ENCODE measurements at places on chromosomes 6 and 20.

GRCh38 chr6:25454136-25454535, 175.0 kb downstream of the CARMIL1 start:
- DNase-seq: peak; percentile 48

GRCh38 chr6:128491610-128492206, 28.7 kb downstream of the PTPRK start:
- no peak for DNase-seq

- no peak for DNase-seq
These were observed 1.2 kb downstream of the TCFL5 start for GRCh38 chr20:62860391-62860923.

GRCh38 chr6:45187836-45188235, 140.3 kb upstream of the RUNX2 start:
- DNase-seq: peak; percentile 59

GRCh38 chr6:91088515-91088914, 501.6 kb upstream of the MAP3K7 start:
- DNase-seq: no peak

DNA sequence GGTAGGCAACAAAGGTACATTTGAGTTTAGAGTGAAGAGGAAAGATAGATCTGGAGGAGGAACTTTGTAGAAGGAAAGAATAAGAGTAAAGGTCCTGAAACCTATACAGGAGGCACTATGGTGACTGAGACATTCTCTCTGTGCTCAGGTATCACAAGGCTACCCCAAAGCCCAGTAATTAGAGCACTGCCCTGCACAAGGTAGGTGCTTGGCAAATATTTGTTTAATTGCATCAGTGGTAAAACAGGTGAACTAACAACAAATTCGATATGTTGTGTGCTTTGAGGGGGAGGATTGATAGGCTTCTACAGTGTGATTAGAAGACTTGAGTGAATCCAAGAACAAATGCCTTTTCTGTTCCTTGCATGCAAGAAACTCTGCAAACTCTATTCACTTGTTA, 6.8 kb upstream of the TSHZ2 start:
- DNase-seq: no peak

- no peak for DNase-seq
These were observed 57.7 kb downstream of the PXDC1 start for GRCh38 chr6:3693831-3694230.

- DNase-seq: no peak
These were observed 96.0 kb downstream of the EYA2 start for GRCh38 chr20:46990596-46991104.

DNA sequence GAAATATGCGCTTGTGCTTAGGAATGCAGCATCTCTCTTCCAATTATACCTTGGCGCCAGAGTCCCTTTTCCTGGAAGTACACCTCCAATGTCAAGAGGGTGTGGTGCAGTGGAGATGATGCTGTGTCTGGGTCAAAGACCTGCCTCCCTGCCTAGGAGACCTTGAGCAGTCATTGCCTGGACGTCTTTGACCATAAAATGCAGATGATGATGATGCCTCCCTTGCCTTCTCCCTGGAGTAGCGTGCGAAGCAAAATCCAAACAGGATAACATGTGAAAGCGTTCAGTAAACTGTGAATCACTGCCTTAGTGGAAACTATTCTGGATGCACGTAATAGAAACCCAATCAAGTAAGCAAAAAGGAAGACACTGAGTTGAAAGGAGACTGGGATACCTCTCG, 97.4 kb upstream of the ARMC2 start:
- no peak for DNase-seq

DNA sequence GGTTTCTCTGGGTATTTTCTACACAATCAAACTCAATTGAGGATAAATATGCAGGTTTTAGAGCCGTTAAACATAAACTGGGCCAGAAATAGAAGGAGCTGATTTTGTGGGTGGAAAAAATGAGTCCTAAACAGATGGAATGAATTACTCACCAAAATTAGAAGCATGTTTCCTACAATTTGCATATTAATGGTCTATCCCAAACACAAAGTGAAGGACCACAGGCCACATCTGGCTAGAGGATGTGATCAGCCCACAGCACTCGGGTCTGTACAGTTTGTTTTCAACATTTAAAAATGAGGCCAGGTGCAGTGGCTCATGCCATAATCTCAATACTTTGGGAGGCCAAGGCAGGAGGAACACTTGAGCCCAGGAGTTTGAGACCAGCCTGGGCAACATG, 296.3 kb downstream of the PREX1 start:
- DNase-seq: no peak

DNA sequence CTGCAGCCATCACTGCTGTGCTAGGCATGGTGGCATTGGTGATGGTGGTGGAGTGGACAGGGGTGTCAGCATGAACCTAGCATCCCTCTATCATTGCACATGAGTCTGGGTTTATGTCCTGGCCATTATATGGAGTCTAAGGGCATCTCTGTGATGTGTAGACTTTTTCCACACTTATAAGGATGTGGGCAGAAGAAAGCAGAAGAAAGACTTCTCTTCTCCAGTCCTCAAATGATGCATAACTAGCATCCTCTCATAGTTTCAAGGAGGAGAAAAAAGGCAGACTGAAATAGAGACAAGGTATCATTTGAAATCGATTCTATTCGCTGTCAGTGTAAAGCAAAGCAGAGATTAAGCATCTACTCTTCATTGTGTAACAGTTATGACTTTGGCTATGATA, 140.0 kb upstream of the ATXN1 start:
- peak; percentile 59 for DNase-seq

GRCh38 chr6:11992086-11992485, 20.0 kb upstream of the HIVEP1 start:
- no peak for DNase-seq

GRCh38 chr6:82906951-82907350, 158.7 kb downstream of the UBE3D start:
- DNase-seq: no peak

- no peak for DNase-seq
These were observed 26.2 kb downstream of the RIPOR2 start for GRCh38 chr6:24909241-24910216.

DNA sequence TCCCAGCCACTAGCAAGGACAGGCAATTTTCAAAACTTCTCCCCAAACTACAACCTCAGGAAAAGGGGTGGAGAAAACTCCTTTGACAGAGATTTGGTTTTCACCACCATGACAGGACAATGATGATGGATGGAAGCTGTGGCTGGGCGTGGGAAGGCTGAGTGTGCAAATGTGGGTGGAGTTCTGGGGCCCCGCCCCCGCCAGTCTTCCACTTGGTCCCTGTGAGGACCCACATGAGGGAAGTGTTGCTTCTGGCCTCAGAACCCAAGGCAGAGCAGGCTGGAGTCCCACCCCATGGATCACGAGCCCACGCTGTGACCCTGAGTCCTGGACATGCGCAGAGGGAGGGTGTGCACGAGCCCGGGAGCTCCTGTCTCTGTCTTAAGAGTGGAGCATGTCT, 21.5 kb upstream of the MRGBP start:
- DNase-seq: peak; percentile 46

GRCh38 chr6:1394514-1395463, 5.4 kb downstream of the FOXF2 start:
- DNase-seq: no peak

DNA sequence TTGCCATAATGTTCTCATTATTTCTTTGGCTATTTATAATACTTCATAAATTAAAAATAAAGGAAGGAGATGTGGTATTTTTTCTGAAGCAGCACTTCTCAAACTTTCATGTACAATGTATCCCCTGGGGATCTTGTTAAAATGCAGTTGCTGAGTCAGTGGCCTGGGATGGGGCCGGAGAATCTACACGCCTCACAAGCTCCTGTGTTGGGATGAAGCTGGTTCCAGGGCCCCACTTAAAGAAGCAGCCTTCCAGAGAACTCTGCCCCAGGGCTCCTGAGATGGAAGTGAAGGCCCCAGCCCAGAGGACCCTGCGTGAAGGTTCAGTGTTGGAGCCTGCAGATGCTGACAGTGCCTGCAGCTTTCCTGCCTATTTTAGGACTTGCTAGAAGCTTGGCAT, 40.1 kb upstream of the SLC23A2 start:
- DNase-seq: no peak

GRCh38 chr6:138310821-138311220, 66.9 kb upstream of the SMIM28 start:
- DNase-seq: no peak

GRCh38 chr6:24761193-24761835, 13.4 kb upstream of the GMNN start:
- DNase-seq: no peak

DNA sequence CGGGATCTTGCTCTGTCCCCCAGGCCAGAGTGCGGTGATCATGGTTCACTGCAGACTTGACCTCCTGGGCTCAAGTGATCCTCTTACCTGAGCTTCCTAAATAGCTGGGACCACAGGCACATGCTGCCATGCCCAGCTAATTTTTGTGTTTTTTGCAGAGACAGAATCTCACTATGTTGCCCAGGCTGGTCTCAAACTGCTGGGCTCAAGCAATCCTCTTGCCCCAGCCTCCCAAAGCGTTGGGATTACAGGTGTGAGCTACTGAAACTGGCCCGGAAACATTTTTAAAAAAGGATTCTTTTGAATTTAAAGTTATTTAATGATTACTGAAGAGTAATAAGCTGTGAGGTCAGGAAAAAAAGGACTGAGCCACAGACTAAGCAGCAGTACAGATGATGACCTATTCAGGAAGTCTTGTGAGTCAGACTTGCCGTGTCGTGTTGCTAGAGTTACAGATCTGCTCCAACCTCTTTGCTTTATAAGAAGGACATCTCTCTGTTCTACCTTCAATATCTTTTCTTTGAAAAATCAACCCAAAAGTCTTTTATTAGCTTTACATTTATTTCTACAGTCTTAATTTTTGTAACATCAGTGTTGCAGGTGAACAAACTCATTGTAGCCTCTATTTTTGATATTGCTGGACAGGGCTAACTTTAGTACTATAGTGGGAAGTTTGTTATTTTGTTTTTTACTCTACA, 108.7 kb downstream of the NCOA3 start:
- DNase-seq: peak; percentile 84

GRCh38 chr6:154542747-154543146, 32.3 kb upstream of the CNKSR3 start:
- DNase-seq: no peak

DNA sequence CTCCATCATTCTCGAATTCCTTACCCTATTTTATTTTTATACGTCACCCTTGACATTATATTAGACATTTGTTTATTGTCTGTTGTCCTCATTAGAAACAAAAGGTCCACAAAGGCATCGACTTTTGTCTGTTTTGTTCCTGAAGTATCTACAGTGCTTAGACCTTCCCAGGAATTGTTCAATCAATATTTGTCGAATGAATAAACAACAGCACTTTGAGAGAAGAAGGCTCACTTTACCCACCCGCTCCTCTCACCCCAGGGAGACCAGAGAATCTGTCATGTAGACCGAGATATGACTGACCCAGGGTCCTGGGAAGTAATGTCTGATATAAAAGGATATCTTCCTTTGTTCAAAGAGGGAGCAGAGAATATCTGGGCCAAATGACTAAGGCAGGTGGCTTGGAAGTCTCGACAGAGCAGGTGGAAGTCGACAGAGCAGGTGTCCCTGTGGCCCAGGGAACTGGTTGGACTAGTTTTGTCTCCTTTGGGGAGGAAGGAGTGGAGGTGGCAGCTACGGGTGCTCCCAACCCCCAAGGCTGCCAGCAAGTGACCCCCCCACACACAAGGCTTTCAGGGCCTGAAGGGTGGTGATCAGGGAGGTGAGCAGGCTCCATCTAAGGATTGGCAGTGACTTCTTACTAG, 14.8 kb upstream of the CHMP4B start:
- no peak for DNase-seq

DNA sequence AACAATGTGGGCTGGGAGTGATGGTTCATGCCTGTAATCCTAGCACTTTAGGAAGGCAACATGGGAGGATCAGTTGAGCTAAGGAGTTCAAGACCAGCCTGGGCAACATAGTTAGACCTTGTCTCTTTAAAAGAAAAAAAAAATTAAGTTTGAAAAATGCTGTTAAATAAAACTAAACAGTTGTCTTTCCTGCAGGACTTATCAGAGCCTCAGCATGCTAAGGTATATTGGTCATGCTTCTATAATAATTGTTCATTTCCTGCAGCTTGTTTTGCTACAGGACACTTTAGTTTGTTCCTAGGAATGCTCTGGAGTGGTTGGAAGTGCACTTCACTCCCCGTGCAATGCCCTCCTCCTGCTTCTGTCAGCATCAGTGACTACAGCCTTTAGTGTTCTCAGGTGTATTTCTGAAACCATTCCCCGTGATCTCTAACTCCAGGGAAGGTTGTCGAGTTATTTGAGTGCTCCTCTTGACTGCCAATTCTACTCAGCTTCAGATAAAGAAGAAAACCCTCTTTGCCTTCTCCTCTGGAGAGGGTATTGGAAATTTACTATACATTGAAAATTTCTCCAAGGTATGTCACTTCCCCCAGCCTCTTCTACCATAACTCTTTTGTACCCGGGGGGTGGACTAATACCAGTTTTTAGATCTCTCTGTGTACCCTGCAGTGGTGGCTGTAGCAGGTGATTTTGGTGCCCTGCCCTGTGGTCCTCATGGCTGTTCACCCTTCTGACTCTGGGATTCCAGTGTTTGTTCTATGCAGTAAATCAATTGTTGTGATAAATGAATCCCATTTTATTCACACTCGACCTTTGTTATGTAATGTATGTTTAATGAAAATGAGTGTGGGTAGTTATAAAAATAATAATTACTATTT, 33.8 kb downstream of the NHLRC1 start:
- no peak for DNase-seq

GRCh38 chr6:112879920-112880413, 532.8 kb downstream of the RFPL4B start:
- no peak for DNase-seq

DNA sequence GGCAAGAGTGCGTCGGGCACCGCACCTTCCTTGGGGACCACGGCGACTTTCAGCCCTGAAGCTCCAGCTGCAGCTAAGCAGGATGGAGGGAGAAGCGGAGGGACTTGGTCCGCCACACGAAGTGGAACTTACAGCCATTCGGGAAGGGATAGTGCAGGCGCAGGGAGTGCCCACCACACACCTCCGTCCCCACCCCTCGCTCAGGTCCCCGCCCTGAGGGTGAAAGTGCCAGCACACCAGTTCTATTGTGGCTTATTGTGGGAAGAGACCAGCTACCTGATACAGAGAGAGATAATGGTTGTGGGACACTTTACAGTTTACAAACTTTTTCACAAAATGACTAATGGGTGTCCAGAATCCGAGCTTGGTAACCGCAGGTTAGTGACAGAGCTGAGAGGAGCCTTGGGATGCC, 76.1 kb downstream of the IRF4 start:
- DNase-seq: no peak

- no peak for DNase-seq
These were observed 881.5 kb upstream of the SLC35B3 start for GRCh38 chr6:9316831-9317230.

DNA sequence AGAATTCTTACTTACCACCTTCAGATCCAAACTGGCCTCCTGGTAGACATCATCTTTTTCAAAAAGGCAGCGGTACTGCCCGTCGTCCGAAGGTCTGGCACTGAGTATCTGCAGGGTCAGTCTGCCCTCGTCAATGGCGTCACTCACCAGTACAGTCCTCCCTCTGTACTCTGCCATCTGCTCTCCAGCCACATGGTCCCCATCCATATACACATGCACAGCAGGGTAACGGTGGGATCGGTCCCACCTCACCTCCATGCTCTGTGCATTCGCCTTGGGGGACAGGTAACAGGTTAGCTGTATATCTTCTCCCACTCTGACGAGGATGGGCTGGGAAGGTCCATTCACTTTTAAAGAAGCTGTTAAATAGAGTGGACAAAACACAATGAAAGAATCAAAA, 11.0 kb downstream of the BTNL2 start:
- DNase-seq: no peak

All from inflammatory macrophage treated with lipopolysaccharide for 4 hours (primary cell).